SK-N-SH (cell line): ENCODE measurements at places on chromosomes 1 and 21.
A peak's percentile ranks its signal among the peaks of the same experiment; 100 is the strongest.

GRCh38 chr1:22351768-22352080 is 99.9 kb upstream of the ZBTB40 start:
- DNase-seq: no peak

DNA sequence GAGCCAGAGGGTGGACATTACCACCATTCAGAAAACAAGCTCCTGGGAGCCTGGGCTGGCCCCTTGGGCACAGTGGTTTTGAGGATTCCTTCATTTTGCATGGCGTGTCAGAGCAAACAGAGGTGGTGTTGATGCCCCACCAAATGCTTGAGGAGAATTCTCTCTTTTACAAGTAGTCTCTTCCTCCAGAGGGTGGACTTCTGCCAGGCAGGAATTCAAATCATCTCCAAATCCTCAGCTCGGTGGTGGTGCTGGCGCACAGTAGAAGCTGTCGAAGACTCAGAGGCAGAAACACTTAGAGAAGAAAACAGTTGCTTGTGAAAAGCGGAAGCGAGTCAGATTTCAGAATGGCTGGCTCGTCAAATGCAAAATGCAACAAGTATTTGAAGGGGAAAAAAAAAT is 3.4 kb upstream of the CHI3L1 start:
- no peak for DNase-seq

GRCh38 chr1:209062863-209063262 is 520.7 kb upstream of the CAMK1G start:
- DNase-seq: no peak

GRCh38 chr1:171972846-171973245 is 131.5 kb downstream of the DNM3 start:
- no peak for DNase-seq

DNA sequence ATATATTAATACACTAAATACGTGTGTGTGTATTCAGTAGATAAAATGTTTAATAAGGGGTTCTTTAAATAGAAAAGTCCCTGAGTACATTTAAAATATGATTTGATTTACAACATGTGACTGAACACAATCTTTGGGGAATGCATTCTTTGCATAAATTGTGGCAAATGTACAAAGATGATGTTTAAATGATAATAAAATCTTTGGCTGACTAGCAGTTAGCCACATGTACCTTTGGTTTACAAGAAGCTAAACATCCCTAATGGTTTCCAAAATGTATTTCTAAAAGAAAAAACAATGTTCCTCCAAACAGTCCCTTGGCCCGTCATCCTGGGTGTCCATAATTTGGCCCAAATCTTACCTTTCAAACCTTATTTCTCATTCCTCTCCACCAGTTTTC is 106.4 kb upstream of the MARK1 start:
- DNase-seq: no peak

- DNase-seq: no peak
These were observed 60.8 kb downstream of the PGM1 start for GRCh38 chr1:63653976-63654375.

- no peak for DNase-seq
These were observed 132.5 kb downstream of the PEX14 start for GRCh38 chr1:10607228-10607627.

- no peak for DNase-seq
These were observed 33.3 kb upstream of the DEGS1 start for GRCh38 chr1:224149709-224150108.

DNA sequence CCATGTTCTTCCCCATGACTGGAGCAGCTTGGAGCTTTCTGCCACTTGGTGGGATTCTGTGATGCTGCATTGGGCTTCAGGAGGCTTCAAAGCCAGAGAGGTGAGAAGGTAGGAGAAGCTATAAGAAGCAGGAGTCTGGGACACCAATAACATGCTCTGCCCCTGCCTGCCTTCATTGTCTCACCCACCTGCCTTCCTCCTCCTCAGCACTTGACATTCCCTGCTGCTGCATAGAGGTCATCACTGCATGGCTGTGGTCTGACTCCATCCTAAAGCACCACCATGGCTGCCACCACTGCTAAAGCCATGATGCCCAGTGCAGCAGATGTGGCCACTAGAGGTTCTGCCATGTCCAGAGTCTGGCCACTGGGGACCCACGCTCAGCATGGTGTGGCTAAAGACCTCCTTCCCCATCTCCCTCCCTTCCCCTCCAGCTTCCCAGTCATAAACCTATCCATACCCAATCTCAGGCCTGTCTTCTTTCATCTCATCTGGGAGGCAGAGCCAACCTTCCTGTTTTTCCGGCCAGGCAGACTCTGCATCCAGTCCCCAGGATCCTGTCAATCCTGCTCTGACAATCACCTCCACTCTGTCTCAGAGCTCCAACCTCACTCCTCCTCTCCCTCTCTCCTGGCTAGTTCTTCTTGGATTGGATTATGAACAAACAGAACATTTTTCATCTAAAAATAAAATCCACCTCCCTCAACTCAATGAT is 285.1 kb upstream of the POU3F1 start:
- no peak for DNase-seq

- no peak for DNase-seq
These were observed 8.4 kb downstream of the EGLN1 start for GRCh38 chr1:231413749-231414082.

DNA sequence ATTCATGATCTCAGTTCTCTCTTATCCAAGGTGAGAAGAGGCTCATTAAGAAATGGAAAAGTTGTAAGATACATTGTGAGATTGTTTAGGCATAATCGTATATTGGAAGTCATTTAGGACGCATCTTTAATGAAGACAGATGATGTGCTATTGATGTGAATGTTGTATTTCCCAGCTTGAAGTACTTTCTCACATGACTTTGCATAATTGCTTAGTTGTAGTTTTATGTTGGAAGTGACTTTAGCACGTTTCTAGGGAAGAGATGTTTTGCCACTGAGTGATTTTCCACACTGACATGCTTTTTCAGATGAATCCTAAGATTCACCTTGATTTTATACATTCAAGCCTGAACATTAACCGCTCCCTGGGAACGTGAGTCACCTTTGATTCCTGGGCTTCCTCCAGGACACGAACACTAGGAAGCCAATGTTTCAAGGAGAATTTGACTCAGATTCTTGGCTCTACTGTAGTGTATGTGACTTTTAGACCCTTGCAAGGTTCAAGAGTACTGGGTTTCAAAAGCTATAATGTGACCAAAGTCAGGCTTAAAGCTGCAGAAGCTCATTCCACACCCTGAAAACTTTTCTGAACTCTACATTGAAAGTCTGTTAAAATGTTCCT is 27.9 kb downstream of the ANGEL2 start:
- no peak for DNase-seq

GRCh38 chr1:209707308-209707707 is 2.7 kb downstream of the HSD11B1 start:
- DNase-seq: no peak

DNA sequence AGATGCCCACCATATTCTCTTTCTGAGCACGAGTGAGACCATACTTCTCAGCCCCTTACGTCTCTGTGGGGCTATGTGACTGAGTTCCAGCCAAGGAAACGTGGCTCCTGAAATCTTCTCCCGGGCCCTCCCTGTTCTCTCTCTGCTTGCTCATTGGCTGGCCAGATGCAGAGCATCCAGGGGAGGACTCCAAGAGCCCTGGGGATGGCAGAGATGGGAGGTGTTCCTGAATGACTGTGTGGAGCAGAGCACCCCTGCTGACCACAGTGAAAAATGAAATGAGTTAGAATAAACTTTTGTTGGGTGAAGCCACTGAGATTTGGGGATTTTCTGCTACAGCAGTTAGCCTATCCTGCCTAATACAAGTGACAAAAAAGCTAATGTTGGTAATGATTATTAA is 23.8 kb downstream of the KIAA0040 start:
- no peak for DNase-seq

DNA sequence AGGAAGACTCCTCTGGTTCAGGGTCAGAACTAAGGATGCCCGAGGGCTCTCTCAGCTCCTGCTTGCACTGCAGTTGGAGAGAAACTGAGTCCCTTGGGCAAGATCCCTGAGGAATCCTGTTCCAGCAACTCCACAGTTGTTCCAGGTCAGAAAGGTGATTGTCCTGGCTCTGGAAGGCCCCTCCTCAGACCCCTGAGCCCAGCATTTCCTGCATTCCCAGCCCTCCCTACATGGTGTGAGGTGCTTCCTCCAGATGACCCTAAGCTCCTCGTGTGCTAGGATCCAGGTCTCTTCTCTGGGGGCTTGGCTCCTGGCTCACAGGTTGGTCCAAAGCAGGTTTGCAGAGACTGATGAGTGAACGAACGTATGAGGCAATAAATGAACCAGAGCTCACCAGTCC is 11.5 kb downstream of the LDLRAD1 start:
- DNase-seq: peak; percentile 11

DNA sequence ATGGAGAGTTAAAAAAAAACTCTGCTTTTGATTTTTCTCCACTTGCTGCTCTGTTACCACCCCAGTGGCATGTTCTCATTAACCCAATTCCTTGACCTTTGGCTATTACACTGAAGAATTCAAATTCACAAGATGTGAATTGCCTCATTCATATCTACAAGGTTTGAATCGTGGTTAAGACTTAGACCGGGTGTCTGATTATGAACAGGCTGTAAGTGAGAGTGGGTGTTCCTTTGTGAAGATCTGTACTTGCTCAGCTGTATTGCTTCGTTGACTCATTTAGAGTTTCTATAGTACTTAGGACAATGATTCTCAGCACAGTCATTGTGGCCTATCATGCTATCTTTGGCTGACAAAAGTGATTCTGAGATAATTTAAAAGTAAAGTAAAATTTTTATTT is 36.4 kb downstream of the DNM3 start:
- no peak for DNase-seq

- DNase-seq: peak; percentile 53
These were observed 10.1 kb downstream of the VANGL2 start for GRCh38 chr1:160410406-160411005.

DNA sequence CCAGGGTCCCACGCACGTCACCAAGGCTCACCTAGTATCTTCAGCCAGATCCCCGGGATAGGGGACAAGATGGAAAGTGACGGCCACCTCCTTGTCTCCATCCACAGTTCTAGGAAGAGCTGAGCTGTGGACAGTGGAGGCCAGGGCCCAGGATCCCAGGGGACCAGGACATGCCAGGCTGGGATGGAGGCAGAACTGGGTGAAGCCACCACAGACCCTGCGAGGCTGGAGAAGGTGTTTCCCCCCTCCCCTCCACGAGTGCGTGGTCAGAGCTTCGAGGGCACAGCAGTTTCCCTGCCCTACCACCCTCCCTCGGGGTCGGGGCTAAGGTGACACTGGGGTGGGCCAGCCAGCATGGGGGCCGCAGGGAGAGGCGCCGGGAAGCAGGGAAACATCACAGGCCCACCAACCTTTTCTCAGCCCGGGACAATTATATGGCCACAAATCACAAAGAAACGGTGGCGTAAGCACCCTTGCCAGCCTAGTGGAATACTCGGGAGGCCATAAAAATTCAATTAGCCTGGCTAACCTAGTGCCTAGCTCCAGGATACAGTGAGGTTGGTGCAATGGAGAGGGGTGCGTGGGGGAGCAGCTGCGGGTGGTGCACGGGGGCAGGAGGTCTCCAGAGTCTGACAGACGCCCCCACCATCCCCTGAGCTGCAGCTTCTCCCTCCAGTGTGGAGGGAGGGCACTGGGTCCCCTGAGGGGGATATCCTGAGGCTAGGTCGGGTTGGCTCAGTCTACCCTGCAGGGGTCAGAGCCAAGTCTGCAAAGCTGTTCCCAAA is 13.4 kb downstream of the DRAXIN start:
- no peak for DNase-seq

DNA sequence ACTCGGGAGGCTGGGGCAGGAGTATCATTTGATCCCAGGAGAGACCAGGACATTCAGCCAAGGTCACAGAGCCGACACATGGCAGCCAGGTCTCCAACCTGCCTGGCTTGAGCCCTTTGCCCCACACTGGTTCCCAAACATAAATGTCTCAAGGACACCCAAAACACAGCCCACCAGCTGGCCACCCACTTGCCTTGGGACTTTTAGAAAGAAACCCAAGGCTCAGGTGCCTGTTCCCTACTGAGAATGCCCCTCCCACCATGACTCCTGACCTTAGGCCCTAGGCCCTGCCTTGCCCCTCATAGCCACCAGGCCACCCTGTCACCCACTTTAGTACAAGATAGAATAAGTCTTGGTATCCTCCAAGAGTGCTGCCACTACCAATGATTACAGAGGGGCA is 41.9 kb upstream of the LRP8 start:
- no peak for DNase-seq

DNA sequence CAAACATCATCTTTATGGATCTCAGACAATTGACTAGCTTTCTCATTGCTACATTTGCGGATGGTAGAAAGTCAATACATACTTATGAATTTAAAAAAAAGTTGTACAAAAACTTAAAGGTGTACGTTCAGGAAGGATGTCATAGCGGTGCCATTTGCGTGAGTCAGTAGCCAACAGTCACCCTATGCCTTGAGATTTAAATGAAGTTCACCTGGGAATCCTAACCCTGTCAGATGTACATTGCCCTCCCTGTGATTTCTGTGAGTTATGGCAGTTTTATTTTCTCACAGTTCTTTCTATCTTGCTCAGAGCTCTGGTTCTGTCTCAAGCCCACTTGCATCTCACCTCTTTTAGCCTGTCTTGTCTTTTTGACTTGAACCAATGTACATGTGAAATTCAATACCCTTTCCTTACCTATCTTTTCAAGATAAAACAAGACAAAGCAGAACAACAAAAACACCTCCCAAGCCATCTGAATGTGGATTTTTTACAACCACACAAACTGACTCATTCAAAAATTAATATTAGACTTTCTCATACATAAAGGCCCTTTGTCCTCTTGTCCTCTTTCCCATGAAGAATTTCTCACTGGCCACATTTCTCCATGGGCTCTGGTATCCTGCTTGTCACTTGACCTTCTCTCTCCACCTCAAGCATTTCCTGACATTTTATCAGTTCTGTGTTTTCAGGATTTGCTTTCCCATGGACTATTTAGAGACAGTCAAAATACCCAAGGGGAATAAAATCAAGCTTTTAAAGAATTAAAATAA is 25.3 kb upstream of the ZNF697 start:
- no peak for DNase-seq

DNA sequence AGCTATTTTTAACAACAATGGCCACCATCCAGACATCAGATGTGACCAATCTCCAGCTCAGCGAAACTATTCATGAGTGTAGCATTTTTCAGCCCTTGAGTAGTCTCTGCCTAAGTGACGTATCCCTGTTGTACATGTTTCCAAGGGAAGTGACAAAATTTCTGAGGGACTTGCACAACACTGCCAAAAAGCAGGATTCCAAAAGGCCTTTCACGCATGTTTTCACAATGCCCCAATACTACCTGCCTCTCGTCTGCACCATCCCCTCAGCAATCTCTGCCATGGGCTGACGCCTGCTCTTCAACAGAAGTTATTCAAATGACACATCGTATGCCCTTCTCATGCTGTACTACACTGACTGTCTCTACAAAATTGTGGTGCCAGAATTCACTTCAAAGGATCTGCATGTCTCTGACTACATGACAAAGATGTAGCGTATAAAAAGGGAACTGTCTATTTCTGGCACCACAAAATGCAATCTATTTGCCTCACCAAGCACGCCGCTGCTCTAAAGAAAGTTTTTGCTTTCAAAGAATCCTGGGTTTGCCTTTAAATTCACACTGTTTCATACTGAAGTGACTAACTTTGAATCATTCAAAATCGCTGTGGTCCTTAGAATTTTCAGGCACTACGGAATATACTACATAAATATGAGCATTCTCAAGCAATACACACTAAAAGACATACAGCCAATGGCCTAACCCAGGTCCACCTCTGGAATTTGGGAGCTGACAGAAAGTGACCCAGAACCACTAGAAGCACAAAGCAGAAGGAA is 32.9 kb downstream of the JAK1 start:
- DNase-seq: no peak

- no peak for DNase-seq
These were observed 4.3 kb upstream of the FHAD1 start for GRCh38 chr1:15242766-15243165.

- DNase-seq: no peak
These were observed 15.4 kb downstream of the GJA4 start for GRCh38 chr1:34808051-34808810.
